ENCODE measurements at places on chromosomes 2 and 18. TPM values are rescaled to one million over a fixed set of nuclear protein-coding genes. Genes with fewer than 3 reads are reported as not detected.

LIMS3 gene
- polyA plus RNA-seq = 2.4 TPM

BUB1 gene
- polyA plus RNA-seq = 34.9 TPM

CRYGC gene
- polyA plus RNA-seq = not detected

RPRM gene
- polyA plus RNA-seq = 3.2 TPM

SERPINB5 gene
- polyA plus RNA-seq = 0.13 TPM

CD226 gene
- 3.4 TPM for polyA plus RNA-seq

MOCOS gene
- 1.2 TPM for polyA plus RNA-seq

ARHGEF33 gene
- polyA plus RNA-seq = 3.4 TPM

CTDSP1 gene
- polyA plus RNA-seq = 122 TPM
